ENCODE measurements at places on chromosomes 7 and 10.

DNA sequence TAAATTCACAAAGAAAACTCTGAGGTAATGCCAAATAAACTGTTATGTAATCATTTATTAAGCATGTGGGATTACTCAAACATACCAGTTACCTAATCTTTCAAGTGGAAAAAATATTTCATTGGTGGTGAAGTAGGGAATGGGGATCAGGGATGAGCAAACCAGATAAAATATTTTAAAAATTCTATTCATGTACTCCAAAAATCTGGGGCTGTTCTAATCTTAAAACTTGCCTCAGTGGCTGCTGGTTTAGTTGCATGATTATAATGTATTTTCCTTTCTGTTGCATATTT lies 19.5 kb downstream of the LMOD2 start:
- no peak for DNase-seq

GRCh38 chr7:106064316-106064715 lies 47.8 kb downstream of the SYPL1 start:
- DNase-seq: no peak

DNA sequence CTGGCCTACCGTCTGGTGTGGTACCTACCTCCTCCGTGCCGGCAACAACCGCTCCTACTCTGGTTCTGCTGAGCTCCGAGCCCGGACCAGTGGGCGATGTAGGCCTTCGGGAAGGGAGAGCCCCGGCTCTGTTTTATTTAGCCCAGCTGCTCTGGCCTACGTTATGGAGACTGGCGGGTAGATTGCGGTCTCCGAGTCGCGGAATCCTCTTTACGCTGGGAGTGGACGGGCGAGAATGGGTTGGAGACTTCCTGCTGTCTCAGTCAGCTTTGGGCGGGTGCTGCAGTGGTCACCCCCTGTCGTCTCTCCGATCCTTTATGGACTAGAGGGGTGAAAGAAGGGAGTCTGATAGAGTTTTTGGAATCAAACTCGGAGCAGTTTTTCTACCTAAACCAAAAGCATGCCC lies 406 bp downstream of the CBLL1 start:
- DNase-seq: no peak

DNA sequence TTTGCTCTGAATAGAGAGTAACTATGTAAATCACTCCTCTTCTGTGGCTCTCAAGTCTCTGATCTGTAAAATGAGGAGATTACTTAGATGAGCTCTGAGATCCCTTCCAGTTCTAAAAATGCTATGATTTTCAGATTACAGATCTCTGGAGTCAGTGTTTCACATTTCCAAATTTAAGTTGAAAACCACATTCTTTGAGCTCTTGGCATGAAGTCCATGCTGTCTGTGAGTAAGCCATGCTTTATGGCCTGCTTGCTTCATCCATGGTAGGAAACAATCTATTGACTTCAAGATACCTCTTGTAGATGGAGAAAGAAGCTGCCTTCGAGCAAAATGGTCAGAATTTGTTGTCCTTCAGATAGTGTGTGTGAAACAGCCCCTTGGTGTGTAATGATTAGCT lies 64.9 kb downstream of the CELF2 start:
- no peak for DNase-seq

Measured in CD4-positive, alpha-beta T cell treated with Interleukin-4 for 4 hours (primary cell).